Left renal cortex interstitium (tissue), 4 donors: ENCODE measurements at places on chromosomes 5 and 9.

DNA sequence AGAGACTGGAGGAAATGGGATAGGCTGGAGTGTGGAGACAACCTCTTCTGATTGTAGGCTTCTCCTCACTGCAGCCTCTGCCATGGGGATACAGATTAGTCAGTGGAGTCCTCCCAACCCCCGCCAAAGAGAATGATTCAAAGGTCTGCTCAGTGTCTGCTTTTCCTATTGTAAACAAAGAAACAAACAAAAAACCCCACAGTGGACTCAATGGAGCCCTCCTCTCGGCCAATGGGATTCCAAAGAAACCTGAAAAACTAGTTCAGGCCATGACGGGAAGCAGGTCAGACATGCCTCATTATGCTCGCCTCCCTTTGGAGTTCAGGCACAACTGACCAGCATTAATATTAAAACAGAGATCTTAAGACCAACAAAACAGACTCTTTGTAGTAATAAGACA lies 85.8 kb downstream of the SEC61B start:
- DNase-seq = no peak

GRCh38 chr9:133622555-133622954 lies 13.4 kb upstream of the FAM163B start:
- no peak for DNase-seq

- no peak for DNase-seq
These were observed 67.1 kb upstream of the GOLPH3 start for GRCh38 chr5:32241034-32241783.

DNA sequence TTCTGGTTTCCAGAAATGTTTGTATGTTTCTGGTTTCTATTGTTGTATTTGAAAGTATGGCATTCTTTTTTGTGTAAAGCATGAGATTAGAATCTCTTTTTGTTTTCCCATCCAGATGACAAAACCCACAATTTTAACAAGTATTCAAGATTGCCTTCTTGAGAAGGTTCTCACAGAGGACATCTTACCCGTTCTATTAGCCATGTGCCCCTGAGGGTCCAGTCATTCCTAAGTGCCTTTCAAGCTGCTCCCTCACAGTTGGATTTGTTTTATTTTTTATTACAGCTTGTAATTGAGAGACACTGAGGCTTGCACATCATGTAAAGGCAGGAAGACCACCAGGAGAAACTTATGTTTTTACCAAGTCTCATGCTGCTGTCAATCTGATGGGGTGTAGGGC lies 19.3 kb upstream of the LOX start:
- DNase-seq = no peak

DNA sequence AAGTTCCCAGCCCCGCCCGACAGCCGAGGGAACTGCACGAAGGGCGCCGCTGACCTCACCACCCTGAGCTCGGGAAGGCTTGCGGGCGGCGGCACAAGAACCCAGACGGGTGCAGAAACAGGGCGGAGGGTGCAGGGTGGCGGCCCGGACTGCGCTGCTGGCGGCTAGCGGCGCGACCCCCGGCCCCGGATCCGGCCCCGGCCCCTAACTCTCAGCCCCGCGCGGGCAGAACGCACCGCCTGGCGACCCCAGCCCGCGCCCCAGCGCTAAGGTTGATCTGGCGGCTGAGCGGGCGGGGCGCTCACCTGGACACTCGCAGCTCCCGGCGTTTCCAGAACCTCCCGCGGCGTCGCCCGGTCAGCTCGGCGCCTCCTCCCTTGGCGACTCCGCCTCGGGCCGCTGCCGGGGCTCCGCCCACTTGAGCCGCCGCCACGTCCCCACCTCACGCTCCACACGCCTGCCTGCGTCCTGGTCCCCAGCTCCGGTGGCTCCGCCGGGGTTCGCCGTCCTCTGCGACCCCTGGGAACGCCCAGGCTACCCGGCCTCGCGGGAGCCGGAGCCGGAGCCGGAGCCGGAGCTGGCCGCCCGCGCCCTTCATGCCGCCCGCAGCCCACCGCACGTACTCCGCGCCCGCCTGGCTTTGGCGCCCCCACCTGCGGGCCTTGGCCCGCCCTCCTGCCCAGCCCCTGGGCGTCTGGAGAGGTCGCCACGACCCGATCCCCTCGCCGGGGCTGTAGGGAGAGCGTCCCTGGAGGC lies at the start of gene P4HA2:
Gene P4HA2 (minus strand): TSS at position 369 of the 756 bp plus-strand sequence. CDS start 9,227 bp downstream, outside the sequence.
- DNase-seq = no peak

DNA sequence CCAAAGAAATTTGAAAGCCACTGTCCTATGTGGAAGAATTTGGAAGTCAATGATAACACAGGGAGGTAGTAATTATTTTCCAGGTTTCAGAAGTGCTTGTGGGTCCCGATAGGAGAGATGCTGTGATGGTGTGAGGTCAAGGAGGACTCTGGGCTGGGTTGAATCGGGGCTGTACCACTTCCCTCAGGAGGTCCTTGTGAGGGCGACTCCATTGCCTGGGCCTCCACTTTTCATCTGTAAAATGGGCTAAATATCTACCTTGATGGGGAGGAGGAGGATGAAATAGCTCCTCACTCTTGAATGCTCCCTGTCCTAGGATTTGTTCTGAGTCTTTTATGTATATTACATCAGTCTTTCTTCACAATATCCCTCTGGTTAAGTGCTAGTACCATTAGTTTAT lies 59.0 kb downstream of the ROPN1L start:
- DNase-seq = no peak

DNA sequence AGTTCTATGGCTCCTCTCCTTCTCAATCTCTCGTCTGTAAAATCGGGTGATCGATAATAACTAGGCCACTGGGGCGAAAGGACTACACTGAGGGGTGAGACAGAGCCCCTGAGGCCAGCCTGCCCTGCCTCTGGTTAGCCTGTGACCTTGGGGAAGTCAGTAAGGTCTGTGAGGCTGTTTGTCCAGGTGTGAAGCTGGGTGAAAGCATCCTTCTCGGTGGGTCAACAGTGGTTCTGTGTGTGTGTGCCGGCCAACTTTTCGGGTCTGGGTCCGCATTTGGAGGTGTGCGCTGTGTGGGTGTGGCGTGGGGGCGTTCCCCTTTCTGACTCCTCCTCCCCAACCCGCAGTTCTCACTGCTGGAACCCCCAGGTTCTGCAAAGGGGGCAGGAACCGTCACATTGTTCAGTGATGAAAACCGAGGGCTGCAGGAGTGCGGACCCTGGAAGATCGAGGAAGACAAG lies 5.0 kb upstream of the RNF44 start:
- no peak for DNase-seq

DNA sequence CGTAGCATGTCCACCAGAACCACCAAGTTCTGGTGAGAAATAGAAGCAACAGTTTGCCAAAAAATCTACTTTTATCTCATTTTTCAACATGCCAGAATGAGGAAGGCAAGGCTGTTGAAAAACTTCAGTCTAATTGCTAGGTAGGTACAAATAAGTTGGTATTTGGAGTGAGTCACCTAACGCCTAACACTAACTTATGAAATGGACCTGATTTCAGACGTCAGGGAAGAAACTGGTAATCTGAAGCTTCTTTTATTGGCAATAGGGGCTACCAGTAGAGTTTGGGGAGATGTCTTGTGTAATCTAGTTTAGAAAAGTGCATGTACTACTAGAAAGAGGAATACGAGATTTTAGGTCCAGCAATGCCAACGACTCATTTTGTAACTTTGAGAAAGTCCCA lies 4.4 kb upstream of the PDE6A start:
- DNase-seq = no peak

- no peak for DNase-seq
These were observed 308.3 kb downstream of the ZSWIM6 start for GRCh38 chr5:61640179-61641021.

- DNase-seq = no peak
These were observed 116.6 kb upstream of the BNC2 start for GRCh38 chr9:16987026-16987425.

DNA sequence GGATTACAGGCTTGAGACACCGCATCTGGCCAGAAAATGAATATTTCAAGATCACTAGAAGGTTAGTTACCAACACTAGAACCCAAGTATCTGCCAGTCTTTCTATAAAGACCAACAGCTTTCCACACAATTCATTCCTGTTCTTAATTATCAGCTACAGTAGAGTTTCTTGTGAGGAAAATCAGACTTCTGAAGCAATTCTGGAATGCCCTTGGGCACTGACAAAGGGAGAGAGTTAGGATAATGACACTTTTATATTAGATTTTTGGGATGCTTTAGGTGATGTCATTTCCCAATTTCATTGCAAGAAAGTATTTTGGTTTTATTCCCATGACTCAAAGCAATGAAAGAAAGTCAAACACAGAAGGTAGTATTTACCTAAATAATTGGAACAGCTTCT lies 497.0 kb upstream of the TUSC1 start:
- DNase-seq = no peak

DNA sequence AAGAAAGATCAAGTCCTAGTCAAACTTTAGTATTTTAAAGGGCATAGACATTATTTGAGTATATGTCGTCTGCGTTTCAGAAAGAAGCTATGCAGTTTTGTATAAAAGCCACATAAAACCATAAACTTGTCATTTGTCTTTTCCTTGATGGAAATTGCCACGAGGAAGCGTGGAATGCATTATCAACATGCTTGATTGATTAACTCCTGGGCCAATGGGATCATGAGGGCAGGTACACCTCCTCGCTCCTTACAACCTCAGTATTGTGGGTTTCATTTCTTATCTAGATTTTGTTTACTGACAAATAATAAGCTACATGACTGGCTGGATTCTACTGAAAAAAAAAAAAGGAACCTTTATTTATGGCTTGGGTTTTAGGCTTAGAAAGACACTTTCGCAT lies 122.5 kb upstream of the RFX3 start:
- no peak for DNase-seq

- DNase-seq = no peak
These were observed 112.6 kb upstream of the CPEB4 start for GRCh38 chr5:173775261-173776197.

DNA sequence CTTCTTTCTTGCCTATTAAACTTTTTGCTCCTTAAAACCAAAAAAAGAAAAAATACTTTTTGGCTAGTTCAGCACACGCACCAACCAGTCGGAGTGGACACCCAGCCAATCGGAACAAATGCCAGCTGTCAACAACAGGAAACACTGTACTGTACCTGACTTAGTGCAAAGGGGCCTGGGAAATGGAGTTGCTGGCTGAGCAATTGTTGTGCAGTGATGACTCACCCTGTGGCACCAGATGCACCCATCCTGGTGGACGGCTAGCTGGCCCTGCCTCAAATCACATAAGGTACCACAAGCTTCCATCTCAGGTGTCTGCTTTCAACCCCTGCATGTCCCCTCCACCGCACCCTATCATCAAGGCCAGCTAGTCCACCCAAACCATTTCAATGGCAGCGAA lies 20.9 kb downstream of the FOXE1 start:
- DNase-seq = no peak

- no peak for DNase-seq
These were observed 111.2 kb downstream of the SH3TC2 start for GRCh38 chr5:148951612-148952011.

GRCh38 chr5:157520911-157521703 lies 54.5 kb downstream of the ADAM19 start:
- DNase-seq = no peak

DNA sequence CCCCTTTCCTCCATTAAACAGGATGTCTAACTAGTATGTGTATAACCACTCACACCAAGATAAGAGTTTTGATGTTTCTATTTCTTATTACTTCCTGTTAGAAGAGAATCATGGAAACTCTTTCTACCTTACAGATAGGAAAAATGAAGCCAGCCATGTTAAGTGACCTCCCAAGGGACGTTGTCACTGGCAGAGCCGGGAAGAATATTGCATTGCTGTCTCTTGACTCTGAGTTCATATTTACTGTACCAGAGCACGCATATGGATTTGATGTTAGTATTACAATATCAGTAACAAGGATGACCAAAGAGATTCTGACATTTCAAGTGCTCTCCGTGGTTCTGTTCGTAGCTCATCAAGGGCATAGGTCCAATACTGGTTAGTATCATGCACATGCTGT lies 12.5 kb upstream of the C5orf63 start:
- no peak for DNase-seq

- no peak for DNase-seq
These were observed 35.6 kb downstream of the GLRX start for GRCh38 chr5:95786821-95787418.

DNA sequence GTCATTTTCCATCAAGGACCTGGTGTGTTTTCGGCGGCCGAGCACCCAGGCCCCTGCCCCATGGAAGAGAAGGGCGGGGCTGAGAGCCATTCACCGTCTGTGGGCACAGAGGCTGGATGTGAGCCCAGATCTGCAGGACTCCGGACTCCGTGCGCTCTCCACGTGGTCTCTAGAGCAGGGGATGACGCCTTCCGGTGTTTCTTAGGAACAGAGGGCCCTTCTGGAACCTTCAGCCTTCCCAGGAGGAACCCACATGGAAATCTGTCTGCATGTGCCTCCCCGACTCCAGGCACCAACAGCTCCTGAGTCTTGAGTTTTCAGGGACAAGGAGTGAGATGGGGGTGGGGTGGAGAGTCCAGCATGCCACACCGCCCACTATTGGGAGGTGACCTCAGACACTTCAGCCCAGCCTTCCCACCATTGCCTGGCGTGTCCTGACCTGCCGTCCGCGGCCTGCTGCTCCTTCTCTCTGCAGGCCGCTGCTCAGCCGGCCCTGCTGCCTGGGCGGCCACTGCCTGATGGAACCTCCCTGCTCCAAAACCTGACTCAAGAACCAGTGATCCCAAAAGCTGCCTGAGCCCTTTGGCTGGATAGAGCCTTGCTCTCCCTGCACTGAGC lies 2.4 kb upstream of the RXRA start:
- no peak for DNase-seq

DNA sequence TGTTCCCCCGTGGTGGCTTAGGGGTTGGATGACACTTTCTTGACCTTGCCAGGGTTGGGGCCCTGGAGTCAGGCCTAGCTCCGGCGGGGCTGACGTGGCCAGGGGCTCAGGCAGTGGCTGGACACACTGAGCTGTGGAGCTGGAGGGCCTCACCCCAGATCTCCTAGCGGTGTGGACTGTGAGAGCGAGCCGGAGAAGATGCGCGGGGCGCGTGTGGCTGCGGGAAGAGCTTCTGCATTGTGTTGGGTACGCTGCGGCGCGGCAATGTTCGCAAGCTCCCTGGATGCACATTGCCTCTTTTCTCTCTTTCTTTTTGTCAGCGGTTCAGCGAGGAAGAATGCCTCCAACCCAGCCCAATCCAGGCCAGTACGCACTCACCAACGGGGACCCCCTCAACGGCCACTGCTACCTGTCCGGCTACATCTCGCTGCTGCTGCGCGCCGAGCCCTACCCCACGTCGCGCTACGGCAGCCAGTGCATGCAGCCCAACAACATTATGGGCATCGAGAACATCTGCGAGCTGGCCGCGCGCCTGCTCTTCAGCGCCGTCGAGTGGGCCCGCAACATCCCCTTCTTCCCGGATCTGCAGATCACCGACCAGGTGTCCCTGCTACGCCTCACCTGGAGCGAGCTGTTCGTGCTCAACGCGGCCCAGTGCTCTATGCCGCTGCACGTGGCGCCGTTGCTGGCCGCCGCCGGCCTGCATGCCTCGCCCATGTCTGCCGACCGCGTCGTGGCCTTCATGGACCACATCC lies 4.8 kb downstream of the NR2F1 start:
- DNase-seq = no peak
